ENCODE measurements at places on chromosomes 4 and X.

- no peak for DNase-seq
These were observed 51.6 kb upstream of the NHS start for GRCh38 chrX:17323397-17323796.

DNA sequence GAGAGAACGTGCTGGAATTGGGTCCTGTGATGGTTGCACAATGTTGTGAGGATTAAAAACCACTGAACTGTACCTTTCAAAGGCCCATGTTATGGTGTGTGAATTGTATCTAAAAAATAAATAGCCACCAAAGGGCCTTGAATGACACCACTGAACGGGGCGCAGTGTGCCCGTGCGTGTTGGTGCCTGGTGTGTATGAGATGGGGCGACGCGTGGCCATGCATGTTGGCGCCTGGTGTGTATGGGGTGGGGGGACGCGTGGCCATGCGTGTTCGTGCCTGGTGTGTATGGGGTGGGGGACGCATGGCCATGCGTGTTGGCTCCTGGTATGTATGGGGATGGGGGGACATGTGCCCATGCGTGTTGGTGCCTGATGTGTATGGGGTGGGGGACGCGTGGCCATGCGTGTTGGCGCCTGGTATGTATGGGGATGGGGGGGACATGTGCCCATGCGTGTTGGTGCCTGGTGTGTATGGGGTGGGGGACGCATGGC lies 66.6 kb upstream of the HELT start:
- no peak for DNase-seq

- DNase-seq, result no peak
These were observed 1.6 kb upstream of the ARHGAP10 start for GRCh38 chr4:147730333-147730732.

DNA sequence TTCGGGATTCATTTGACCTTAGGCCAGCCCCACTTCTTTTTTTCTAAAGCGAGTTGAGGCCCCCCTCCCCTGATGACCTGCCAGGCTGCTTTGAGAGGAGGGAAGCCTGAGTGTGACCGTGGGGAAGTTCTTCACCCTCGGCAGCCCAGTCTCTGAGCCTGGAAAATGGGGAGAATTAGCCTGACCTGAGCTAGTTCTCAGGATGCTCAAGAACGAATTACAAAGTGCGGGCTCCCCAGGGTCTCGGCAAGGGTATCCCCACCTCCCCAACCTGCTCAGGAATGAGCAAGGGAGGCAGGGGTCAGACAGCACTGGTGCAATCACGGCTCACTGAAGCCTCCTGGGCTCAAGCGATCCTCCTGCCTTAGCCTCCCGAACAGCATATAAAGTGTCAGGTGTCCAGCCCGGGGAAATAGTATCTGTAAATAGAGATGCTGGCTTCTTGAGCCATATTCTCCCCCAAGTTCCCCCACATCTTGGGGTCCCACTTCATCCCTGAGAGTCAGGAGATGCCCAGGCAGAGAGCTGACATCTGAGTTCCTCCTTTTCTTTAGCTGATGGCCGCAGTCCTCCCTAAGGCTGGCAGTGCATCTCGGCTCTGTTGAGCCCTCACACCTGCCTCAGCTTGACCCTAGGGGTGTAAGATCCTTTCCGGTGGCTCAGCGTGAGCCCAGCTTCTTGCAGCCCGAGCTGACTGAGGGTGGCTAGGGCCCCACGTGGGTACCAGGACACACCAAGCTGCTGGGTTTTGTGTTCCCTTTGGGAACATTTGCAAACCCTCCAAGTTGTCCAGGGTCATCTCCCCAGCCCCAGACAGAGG lies 1.6 kb downstream of the DUSP9 start:
- no peak for DNase-seq

DNA sequence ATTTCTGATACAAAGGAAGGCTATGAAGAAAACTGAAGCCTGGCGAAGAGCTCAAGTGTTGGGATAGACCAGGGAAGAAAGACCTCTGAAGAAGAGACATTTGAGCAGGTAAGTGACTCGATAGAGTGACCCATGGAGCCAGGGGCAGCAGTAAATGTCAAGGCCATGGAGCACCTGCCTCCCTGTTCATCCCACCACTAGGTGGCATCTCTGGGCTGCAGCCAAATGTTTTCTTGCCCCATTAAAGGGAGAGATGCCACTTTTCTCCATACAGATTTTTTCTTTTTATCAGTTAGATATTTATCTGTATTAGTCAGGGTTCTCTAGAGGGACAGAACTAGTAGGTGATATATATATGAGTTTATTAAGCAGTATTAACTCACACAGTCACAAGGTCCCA lies 4.9 kb upstream of the ZNF81 start:
- peak; percentile 26 for DNase-seq

GRCh38 chr4:22692736-22693135 lies at the start of gene GBA3:
GBA3 (plus strand) TSS chr4:22692937.
- no peak for DNase-seq

DNA sequence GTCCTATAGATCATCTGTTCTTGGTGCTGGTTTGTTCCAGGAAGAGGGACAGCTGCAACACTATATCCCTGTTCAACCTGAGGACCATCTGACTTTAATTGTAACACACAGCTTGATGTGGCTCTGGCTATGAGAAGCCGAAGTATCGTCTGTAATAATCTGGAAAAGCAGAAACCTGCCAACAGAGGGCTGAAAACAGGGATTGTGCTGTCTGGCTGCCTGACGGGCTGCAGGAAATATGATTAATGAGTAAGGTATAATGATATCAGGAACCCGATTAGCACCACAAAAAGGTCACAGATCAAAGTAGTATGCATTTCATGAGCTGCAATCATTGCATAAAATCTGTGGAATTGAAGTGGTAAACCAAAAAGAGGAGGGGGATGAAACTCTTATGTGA lies 170.4 kb upstream of the MAB21L2 start:
- DNase-seq, result no peak

- no peak for DNase-seq
These were observed 4.3 kb upstream of the IL21 start for GRCh38 chr4:122625156-122625555.

- no peak for DNase-seq
These were observed 86.4 kb upstream of the UXT start for GRCh38 chrX:47745416-47745815.

DNA sequence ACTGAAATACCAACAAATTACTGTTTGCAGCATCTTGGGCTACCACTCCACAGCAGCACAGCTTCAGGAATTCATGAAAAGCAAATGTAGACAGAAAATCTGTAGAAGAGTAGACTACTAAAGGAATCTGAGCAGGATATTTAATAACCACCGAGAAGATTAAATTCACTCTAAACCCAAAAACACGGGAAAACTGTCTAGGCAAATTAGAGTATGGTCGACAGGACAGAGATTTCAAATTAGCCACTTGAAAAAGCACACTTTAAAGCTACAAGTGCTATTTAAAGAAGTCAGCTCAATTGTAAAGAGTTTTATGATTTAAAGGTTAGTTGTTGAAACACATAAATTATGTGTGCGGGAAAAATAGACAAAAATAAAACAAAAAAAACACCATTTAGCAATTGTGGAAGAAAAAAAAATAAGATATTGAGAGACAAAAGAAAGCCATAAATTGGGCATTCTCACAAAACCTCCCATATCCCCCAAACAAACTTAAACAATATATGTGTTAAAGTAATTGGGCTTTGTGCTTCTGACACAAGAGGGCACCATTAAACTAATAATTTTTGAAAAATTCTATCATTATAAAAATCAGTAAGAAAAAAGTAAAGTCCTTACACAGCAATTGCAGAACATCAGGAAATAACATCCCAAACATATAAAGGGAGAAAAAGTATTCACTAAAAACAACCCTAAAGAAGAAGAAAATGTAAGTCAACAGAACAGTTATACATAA lies 880.8 kb downstream of the TECRL start:
- DNase-seq, result no peak

Data from stimulated activated CD4-positive, alpha-beta T cell treated with anti-CD3 and anti-CD28 coated beads, Interleukin-12 subunit alpha, Interleukin-12 subunit beta, amount 100 ng/mL, for 48 hours (primary cell).